HCT116 (cell line): ENCODE measurements at places on chromosomes 3 and 15. TPM values are rescaled to one million over a fixed set of nuclear protein-coding genes. Genes with fewer than 3 reads are reported as not detected.
A peak's percentile ranks its signal among the peaks of the same experiment; 100 is the strongest.

UQCRC1 gene
- 318 TPM for total RNA-seq

DNA sequence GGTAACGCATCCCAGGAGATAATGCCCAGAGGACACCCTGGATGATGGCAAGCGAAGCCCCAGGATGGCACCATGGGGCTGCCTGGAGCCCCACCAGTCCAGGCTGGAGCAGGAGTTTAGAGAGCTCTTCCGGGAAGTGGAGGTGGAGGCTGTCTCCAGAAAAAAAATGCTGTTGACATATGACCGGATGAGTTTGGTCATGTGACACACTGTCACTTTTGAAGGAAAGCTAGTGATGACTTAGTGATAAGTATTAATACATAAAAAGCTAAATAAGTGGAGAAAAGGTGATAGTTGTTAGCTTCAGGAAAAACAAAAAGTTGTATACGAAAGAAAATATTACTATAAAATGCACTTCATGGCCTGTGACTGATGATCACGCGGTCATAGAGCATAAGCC is 20.0 kb upstream of the MYZAP start:
- H3K4me3 ChIP-seq: no peak overlapping the region
- H3K36me3 ChIP-seq: no peaks in the 10 kb centered on the region
- no peaks in the 10 kb centered on the region for H3K27me3 ChIP-seq
- no peak for DNase-seq
- H3K27ac ChIP-seq: no peak overlapping the region
- H3K4me1 ChIP-seq: no peaks in the 10 kb centered on the region

DNA sequence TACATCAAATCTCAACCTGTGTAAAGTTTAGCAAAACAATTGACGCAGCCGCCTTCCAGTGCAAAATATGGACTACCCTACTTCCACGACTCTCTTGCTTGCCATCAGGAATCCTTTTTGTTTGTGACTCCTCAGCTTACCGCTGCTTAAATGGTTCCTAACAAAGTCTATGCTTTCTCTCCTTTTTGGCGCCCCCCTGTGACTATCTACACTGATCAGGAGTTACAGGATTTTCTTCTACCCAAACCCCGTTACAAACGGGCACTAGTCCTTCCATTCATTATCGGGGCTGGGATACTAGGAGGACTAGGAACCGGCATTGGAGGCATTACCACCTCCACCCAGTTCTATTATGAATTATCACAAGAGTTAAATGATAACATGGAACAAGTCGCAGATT is 184.0 kb downstream of the IGSF11 start:
- H3K27ac ChIP-seq: no peak overlapping the region
- DNase-seq: no peak
- no peaks in the 10 kb centered on the region for H3K36me3 ChIP-seq
- H3K27me3 ChIP-seq: no peaks in the 10 kb centered on the region
- no peaks in the 10 kb centered on the region for H3K4me1 ChIP-seq

MAP4 gene
- 200 TPM for total RNA-seq

DNA sequence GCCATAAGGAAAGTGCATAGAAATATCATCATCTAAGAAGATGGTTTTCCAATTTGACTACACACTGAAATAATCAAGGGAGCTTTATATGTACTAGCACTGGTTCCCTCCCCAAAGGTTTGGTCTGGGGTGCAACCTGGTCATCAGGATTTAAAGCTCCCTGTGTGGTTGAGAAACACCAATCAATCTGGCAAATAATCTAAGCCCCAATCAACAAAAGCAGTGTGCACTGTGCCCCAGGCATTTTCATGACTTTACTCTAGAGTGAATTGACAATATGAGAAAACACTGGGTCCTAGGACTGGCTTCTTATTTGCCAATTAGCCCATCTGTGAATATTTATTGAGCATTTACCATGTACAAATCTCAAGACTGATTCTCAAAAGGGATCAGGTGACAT is 255.1 kb downstream of the MEIS2 start:
- no peaks in the 10 kb centered on the region for H3K27me3 ChIP-seq
- no peaks in the 10 kb centered on the region for H3K4me1 ChIP-seq
- no peak overlapping the region for H3K27ac ChIP-seq

DNA sequence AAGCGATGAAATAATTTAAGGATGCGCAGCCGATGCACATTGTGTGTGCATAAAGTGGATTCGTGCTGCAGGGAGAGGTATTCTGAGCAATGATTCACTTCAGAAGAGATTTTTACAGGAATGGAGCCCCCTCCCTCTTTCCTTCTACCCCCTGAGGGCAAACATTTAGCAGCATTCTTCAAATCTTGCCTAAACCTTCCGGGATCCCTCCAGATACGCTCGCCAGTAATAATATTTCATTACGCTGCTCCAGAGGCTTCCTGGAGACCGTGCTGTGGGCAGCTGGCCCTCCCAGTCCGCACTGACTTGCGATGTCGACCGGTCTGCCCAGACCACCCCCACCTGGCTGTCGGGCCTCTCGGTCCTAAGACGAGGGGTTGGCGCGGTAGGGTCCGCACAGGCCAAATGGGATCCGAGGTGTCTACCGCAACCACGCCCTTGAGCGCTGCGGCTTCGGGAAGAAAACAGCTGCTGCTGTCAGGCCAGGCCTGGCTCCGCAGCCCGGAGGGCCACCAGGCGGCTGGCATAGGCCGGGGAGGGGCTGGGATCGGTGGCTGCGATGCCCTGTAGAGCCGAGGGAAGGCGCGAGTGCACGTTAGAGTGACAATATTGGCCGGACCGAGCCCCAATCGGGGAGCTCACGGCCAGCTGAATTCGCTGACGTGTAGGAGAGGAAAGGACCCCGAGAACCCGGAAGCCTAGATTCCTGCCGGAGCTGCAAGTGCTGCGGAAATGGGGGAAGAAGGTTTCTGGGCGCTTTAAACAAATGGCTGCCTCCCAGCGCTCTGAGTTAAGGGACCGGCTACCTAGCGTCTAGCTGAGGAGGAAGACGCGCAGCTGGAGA is 14.3 kb downstream of the ZIC4 start:
- H3K27ac ChIP-seq: no peak overlapping the region
- no peaks in the 10 kb centered on the region for H3K36me3 ChIP-seq
- no peaks in the 10 kb centered on the region for H3K4me1 ChIP-seq
- DNase-seq: no peak
- H3K4me3 ChIP-seq: no peak overlapping the region
- H3K27me3 ChIP-seq: no peaks in the 10 kb centered on the region

KBTBD13 gene
- total RNA-seq: not detected

DNA sequence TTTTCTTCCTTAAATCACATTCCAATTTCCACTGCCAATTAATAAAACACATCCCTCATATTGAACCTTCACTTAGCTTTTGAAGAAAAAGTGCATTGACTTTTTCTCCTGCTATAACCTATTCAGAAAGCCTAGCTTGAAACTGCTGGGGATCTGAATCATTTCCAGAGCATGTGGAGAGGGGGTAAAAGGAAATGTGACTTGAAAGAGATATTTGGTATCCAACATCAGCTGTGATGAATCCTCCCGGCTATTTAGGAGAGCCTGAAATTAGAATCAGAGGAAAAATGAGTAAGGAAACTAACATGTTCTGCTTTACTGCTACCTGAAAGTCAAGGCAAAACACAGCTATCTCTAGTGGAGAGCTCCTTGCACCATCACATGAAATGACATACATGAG is 2.6 kb upstream of the GNB5 start:
- peaks cover 9% of the 10 kb centered on the region; the same call in 1 of the 2 replicates for H3K36me3 ChIP-seq
- no peak overlapping the region for H3K27ac ChIP-seq
- DNase-seq: no peak
- H3K4me1 ChIP-seq: no peaks in the 10 kb centered on the region

DNA sequence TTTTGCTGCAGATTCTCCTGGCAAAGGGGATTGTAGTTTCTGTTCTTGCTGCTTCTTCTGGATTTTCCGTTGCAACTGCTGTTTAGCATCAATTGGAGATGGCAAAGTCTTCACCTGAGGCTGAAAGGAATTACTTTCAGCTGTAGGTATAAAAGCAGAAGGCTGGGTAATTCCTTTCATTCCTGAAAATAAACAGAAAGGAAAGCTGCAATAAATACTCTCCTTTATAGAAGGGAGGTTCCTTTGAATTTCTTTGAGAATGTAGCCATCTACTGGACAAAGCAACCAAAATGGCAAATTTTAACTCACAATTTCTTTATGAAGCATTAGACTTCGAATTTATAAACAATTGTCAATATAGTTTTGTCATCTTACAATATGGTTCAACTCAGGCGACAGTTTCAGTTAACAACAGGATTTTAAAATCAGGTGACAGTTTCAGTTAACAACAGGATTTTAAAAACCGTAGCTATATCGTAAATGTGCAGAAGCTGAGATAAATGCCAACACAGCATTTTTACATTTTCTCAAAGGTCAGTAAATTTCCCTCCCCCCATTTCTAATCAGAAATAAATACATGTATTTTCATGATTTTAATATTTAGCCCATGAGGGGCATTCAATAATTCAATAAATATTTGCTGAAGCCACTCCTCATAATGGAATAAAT is 104.9 kb upstream of the NEDD4 start:
- H3K27me3 ChIP-seq: no peaks in the 10 kb centered on the region
- H3K36me3 ChIP-seq: peaks cover 5% of the 10 kb centered on the region; the same call in 1 of the 2 replicates
- H3K4me3 ChIP-seq: no peak overlapping the region
- no peaks in the 10 kb centered on the region for H3K4me1 ChIP-seq
- no peak overlapping the region for H3K27ac ChIP-seq

GRCh38 chr3:140128217-140128616 is 193.2 kb downstream of the CLSTN2 start:
- no peaks in the 10 kb centered on the region for H3K36me3 ChIP-seq
- no peak for DNase-seq
- no peaks in the 10 kb centered on the region for H3K4me1 ChIP-seq
- H3K4me3 ChIP-seq: no peak overlapping the region

- no peak overlapping the region for H3K4me3 ChIP-seq
- H3K27ac ChIP-seq: no peak overlapping the region
- peaks cover 7% of the 10 kb centered on the region for H3K4me1 ChIP-seq
- no peak for DNase-seq
- no peaks in the 10 kb centered on the region for H3K27me3 ChIP-seq
- no peaks in the 10 kb centered on the region for H3K36me3 ChIP-seq
These were observed 556.2 kb upstream of the CBLB start for GRCh38 chr3:106425026-106425425.

CCDC80 gene
- 1.7 TPM for total RNA-seq

EXD1 gene
- not detected for total RNA-seq

SKOR1 gene
- total RNA-seq: 0.81 TPM

DNA sequence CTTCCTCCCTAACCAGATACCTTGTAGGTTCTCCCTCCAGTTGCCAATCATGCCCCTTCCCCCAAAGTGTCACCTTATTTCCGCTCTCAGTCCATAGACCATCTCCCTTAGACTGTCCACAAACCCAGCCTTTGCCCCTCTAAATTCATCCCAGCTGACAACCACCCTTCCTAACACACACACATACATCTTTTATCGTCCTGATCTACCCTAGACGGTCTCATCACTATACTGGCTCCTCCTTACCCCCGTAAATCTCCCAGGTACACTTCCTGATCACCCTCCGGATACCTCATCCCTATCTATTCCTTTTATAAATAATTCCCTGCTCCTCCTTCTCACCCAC is 828 bp downstream of the THOC7 start:
- no peak for DNase-seq
- peak overlapping the region; percentile 93 for H3K27ac ChIP-seq
- no peaks in the 10 kb centered on the region for H3K27me3 ChIP-seq
- no peaks in the 10 kb centered on the region for H3K36me3 ChIP-seq
- peaks cover 18% of the 10 kb centered on the region for H3K4me1 ChIP-seq

CCR3 gene
- not detected for total RNA-seq

MESP1 gene
- 8.8 TPM for total RNA-seq

DNA sequence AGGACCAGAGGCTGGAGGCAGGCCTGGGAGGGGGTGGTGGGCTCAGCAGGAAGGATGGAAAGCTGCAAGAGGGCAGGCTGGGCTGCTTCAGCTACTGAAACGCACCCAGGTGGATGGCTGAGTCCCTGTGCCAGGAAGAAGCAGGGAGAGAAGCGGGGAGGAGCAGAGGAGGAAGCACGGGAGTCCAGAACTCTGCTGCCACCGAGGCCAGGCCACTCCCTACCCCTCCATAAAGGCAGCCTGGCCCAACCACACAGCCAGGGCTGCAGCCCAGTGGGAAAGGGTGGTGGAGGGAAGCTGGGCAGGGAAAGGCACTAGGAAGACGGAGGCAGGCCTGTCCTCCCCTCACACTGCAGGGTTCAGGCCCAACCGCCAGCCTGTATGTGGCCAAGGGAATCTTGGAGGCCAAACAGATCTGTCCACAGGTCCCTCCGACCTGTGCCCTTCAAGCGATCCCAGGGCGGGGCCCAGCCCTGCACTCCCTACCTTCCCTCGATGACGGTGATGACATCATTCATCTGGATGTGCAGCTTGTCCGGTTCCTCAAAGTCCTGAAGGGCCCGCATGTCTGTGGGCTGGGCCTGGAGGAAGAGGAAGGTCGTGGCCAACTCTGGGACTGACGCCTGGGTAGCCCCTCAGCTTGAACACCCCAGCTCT is 30.5 kb downstream of the TNK2 start:
- H3K4me1 ChIP-seq: peaks cover 46% of the 10 kb centered on the region
- no peaks in the 10 kb centered on the region for H3K27me3 ChIP-seq
- H3K27ac ChIP-seq: peak overlapping the region; percentile 46; the same call in 1 of the 2 replicates
- H3K4me3 ChIP-seq: no peak overlapping the region
- H3K36me3 ChIP-seq: peaks cover 5% of the 10 kb centered on the region; the same call in 1 of the 2 replicates

- H3K4me3 ChIP-seq: no peak overlapping the region
- H3K27ac ChIP-seq: no peak overlapping the region
- no peaks in the 10 kb centered on the region for H3K4me1 ChIP-seq
- DNase-seq: no peak
- no peaks in the 10 kb centered on the region for H3K27me3 ChIP-seq
These were observed 116.1 kb downstream of the IMPG2 start for GRCh38 chr3:101204246-101204645.

DNA sequence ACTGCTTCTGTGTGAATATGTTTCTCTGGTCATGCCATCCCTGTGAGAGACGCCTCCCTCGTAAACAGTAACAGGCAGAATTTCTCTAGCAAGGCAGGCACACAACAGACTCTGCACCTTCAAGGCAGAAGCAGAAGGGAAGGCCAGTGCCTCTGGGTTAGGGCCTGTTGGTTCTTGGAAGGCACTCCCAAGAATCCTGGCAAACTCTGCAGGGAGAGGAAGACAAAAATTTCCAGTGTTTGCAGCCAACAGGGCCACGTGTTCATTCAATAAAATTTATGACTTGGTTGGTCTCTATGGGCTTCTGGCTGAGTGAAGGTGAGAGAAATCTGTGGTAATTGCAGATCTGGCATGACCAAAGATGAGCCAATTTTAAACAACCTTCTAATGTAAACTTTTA is 39.3 kb downstream of the NFKBIZ start:
- no peaks in the 10 kb centered on the region for H3K4me1 ChIP-seq
- no peaks in the 10 kb centered on the region for H3K27me3 ChIP-seq
- H3K27ac ChIP-seq: no peak overlapping the region

CCRL2 gene
- total RNA-seq: not detected
